NCI-H2227 treated with DMSO at 0.1 percent for 48 hours (cell line): ENCODE measurements at places on chromosomes 4 and X.
A peak's percentile ranks its signal among the peaks of the same experiment; 100 is the strongest.

- peak; percentile 15 for DNase-seq
These were observed 44.2 kb upstream of the ADAM29 start for GRCh38 chr4:174873931-174874330.

DNA sequence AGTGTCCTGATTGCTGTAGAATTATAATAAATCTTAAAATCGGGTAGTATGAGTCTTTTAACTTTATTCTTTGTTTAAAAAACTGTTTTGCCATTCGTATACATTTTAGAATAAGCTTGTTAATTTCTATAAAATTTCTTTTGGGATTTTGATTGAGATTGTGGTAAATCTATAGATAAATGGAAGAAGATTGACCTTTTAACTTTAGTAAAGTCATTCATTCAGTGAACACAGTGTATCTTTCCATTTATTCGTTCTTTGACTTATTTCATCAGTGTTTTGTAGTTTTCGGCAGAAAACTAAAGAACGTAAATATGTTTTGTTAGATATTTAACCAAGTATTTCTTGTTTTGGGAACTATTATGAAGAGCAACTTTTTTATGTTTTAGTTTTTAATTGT, 38.9 kb downstream of the DRD5 start:
- DNase-seq = no peak

GRCh38 chrX:129403974-129404669, 119.2 kb downstream of the SMARCA1 start:
- no peak for DNase-seq

DNA sequence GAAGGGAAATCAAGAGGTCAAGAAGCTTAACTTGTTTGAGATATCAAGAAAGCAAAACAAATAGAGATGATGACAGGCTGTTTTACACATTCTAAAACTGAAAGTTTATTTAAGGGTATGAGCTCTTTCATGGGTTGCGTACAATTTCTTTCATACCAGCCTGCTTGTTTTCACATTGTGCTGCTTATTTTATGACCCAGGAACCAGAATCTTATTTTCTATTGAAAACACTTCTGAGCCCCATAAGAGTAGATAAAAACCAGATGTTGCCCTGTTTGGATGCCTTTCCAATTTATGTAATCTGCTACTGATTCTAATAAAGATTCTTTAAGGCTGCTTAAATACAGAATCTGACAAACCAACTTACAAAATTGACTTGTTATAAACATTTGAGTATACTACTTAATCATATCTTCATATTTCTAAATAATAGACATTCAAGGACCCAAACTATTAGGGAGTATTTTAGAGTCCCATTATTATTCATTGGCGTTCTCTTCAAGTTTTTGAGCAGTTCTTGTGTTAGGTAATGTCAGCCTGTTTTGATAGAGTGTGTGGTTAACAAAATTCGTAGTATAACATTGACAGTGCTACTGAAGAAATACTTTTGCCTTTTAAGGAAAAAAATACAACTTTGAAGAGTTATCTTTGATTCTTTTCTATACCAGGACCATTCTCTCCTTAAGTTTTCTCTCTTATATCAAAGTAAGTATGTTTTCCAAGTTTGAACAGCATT, 74.4 kb downstream of the PDLIM5 start:
- DNase-seq = no peak

DNA sequence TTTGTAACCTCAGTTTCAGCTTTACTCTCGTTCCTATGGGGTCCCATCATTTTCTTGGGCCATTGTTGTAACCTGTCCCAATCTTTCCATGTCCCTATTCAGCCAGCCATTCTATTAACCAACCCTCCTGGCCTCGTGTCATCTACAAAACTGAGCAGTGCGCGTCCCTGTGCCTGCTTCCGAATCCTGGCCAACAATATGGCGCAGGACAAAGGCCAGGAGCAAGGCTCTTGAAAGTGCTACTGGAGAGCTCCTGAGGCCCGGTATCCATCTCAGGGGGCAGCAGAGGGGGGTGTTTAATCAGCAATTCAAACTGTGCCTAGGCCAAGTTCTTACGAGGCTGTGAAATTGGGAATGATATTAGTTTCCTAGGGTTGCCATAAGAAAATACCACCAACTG, 41.2 kb upstream of the APLN start:
- no peak for DNase-seq

DNA sequence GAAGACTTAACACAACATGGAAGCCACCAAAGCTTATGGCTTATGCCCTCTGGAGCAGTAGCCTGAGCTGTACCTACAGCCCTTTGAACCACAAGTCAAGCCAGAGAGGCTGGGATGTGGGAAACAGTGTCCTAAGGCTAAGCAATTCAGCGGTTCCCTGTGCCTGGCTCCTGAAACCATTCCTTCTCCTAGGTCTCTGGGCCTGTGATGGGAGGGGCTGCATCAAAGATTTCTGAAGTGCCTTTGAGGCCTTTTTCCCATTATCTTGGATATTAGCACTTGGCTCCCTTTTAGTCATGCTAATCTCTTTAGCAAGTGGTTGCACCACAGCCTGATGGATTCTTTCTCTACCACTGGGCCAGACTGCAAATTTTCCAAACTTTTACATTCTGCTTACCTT, 140.5 kb upstream of the NUDT10 start:
- DNase-seq = no peak

DNA sequence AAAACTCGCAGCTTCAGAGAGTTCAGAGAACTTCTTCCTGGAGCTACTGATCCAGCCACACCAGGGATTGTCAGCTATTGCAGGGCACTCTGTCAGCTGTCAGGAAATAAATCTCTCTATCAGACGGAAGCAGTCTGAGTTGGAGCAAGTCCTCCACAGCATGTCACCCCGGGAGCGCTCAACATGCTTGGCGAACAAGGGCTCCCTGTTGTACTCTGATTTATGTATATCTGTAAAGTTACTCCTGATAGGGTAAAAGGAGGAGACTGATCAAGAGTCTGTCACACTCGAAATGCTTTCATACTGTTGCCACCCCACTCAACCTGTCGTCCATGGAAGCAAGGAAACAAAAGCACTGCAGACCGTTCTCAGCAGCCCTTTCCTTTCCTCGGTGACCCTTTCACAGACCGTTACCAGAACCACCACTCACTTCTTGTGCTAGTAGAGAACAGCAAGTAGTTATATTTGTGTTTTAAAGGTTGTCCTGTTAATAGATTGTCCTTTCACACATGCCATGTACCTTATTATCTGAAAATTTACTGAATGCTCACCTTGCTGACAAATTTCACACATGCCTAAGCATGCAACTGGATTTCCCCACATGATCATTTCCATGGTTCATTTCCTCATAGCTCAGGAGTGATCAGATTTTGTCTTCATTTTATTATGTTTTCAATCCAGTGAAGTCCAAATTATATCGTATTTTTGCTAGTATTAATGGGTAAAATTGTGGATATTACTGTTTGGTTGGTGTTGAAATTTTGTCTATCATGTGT, 2108.9 kb upstream of the TENM3 start:
- DNase-seq = peak; percentile 38

- DNase-seq = no peak
These were observed 3.3 kb downstream of the RELL1 start for GRCh38 chr4:37682701-37683401.

DNA sequence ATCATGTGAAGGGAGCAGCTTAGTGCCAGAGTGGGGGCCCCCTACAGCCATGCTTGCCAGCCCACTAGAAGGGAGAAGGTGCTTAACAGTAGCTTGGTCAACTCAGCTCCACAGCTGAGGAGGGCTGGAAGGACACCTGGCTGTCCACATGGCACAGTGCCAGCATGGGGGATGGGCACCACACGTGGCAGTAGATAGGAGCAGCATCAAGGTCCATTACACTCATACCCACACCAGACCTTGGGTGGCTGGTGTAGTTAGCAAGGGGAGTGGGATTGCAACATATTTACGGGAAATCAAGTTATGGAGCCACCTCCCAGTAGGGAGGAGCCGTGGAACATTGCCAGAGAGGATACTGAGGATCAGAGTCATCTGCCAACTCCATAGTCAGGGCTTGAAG, 37.9 kb upstream of the SLC4A4 start:
- DNase-seq = no peak

DNA sequence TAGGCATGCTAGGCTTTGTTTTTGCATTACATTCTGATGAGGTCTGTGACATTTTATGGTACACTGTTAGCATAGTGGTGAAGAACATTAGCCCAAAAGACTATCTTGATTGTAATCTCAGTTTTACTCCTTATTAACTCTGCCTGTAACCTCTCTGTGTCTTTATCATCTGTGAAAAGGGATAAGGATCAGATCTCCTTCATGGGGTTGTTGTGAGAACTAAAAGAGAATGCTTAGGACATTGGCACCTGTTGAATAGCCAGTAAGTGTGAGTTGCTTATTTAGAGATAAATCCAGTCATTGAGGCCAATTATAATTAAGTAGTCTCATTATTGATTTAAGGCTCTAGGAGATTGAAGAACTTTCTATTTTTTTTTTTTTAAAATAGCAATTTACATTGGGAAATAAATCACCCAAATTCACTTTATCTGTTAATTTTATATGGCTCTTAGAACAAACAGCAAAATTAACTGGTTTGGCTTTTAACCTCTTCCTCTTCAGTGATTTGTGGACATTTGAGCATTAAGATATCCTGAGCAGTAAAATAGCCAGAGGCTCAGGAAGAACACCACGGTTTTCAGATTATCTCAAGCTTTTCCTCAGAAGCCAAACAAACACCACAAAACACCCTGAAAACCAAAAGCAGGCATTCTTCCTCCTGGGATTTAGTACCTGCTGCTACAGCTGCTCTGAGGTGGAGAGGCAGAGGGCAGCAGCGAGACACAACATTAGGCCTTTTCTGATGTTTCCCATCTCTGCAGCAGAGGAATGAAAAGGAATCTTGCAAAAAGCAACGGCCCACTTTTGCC, 192.9 kb downstream of the ARHGAP10 start:
- no peak for DNase-seq

- no peak for DNase-seq
These were observed 208.6 kb upstream of the TECRL start for GRCh38 chr4:64617800-64618199.

DNA sequence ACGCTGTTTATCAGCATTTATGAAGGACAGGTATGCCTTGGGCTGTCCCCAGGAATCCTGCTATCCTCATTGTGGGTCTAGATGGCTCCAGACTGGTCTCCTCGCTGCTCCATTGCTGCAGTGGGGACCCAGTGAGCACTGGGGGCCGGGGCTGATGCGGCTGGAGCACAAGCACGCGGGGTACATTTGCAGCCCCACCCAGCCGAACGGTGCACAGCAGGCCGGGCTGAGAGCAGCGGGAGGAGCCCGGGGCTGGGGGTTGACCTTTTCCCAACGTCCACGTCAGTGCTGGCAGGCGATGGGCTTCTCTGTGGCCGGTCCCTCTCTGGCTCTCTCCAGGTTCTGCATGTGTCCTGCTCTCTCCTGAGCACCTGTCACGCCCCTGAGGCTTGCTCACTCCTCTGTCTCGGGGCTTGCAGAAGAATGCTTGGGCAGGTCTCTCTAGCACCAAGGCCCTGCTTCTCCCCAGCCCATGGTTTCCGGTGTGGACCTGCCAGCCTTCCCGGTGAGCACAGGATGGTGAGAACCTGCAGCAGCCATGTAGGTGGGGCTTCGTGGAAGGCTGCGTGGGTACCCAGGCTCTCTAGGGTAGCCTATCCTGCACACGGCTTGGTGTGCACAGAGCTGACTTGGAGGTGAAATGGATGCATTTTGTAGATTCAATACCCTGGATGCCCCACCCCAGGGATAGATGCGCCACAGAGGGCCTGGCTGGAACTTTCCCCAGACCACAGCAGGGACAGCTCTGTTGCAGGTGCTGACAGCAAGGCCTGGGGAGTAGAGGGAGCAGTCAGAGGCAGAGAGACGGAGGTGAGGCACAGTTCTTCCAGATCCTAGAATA, 89.1 kb upstream of the ADRA2C start:
- DNase-seq = no peak

DNA sequence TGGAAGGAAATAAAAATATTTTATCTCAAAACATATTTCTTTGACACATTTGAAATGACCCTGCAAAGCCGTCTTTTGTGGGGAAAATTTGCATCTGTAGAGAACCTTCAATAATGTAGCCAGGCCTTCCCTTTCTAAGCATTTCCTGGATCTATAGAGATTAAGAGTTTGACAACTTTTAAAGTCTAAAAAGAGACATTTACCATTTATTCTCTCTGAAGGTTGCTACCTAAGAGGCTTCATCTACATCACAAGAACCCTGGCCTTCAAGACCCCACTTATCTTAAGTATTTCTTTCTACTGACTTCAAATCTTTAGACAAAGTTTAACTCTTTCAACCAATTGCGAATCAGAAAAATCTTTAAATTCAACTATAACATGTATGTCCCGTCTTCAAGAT, 1639.8 kb downstream of the RPA4 start:
- no peak for DNase-seq

DNA sequence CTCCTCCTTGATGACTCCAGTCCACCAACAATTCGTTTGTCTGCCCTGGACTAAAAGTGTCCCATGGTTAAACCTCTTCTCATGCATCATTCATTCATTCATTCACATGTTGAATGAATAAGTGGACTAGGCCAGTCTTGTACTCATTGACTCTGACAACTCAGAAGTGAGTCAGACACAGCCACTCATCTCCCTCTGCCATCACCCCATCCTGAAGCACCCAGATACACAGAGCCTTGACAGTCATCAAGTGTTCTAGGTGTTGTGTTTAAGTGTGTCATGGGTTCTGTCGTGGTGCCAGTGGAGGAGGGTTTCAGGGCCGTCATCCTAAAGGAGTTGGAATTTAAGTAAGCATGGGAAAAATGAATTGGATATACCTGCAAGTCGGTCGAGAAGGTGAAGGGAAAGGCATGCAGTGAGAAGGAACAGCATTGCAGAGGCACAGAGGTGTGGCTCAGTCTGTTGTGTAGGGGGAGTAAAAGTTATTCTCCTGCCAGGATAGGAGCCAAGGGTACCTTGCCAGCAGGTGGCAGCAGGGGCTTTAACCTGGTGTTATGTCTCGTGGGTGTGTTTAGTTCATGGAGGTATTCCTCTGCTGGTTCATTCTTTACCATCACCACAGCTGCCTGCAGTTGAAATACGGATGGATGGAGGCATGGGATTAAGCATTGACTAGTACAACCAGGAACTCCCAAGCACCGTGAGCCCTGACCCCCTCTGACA, 18.3 kb downstream of the MAGED2 start:
- DNase-seq = no peak

DNA sequence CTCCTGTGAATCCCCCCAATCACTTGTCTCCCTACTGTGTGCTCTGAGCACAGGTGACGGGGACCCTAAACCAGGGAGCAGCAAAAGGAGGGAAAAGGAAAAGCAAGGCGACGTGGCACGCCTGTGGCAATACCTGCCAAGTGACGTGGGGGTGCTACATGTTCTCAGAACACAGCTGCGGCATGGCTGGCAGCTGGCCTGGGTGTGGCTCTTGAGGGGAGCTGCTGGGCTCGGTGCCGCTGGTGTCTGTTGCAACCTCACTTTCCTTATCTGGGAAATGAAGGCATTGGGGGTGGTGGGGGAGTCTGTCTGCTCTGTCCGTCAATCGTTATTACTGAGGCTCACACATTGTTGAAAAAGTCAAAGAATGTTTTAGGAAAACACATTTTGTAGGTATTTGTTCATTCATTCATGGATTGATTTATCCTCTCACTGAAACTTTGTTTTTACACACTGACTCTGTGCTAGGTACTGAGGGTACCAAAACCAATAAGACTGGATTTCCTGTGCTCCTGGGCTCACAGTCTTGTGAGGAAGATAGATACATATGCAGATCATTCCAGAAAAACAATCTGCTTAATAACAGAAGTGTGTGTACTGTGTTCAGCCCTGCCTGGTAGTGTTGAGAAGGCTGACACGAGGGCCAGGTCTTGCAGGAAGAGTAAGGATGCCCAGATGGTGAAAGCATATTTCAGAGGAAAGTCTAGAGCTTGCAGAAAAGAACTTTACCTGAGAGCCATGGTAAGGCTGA, 217.6 kb downstream of the PTTG2 start:
- DNase-seq = no peak
